NCI-H187 (cell line): ENCODE measurements at places on chromosomes 1 and 21.

DNA sequence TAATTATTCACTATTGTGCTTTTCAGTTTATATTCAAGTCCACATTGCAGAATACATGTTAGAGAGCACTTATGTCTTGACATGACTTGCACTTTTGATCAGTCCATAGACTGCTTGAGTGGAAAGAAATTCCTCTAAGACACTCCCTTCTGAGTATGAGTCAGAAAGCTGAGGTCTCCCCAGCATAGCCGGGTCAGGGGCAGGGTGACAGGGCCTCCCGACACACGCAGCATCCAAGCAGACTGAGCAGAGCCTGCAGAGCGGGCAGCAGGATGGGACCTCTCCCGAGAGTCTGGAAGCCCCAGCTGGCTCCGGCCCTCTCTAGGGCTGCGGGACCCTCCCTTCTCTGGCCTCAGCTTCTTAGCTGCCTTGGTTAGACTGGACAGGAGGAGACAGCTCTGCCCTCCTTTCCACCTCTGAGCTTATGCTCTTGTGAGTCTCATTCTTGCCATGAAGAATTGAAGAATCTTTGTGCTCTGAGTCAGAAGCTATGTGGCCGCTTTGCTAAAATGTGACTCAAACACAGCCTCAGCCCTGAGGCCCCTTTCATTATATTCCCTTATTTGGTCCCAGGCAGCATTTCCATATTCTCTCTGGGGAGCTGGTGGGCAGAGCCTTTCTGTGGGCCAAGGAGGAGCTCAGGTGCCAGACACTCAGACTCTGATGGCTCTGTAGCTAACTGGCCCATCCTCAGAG is 11.2 kb upstream of the CAPN2 start:
- DNase-seq: no peak

- no peak for DNase-seq
These were observed 199.8 kb downstream of the USH2A start for GRCh38 chr1:216223486-216223885.

DNA sequence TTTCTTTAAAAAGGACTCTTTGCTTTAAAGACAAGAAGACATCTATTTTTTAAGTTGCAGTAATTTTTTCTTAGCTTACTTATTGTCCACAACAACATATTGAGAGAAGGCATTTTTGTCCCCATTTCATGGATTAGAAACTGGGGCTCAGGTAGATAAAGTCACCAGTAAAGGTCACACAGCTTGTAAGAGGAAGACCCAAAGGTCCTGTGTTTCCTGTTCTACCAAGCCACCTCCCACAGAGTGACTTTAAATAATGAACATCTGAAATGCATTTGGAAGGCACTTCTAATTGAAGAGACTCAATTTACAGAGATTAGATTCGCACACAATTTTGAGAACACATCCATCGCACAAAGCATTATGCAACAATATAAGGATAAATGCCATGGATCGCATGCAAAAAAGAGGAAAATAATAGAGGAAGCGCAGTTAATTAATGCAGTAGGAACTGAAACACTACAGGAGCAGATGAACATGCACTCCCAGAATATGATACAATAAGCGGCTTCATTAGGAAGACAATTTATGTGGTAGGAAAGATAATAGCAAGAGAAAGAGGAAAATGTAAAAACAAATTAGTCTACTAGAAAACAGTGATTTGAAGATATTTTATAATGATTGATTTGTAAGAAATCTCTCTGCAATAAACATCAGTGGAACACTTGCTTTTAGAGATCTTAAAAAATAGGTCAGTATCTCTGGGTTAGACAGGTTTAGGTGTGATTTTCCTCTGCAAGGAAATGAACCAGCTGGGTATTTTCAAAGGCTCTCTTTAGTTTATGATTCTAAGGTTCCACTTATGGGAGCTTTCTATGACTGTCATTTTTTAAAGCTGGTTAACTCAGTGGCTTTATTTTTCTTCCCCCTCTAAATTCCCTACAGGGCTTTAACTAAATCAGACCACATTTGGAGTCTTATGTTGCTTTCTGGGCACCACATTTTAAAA is 27.1 kb upstream of the CD2 start:
- no peak for DNase-seq

GRCh38 chr1:65825741-65826140 is 33.0 kb downstream of the PDE4B start:
- DNase-seq: no peak
